ENCODE measurements at places on chromosomes 11 and 22.

DNA sequence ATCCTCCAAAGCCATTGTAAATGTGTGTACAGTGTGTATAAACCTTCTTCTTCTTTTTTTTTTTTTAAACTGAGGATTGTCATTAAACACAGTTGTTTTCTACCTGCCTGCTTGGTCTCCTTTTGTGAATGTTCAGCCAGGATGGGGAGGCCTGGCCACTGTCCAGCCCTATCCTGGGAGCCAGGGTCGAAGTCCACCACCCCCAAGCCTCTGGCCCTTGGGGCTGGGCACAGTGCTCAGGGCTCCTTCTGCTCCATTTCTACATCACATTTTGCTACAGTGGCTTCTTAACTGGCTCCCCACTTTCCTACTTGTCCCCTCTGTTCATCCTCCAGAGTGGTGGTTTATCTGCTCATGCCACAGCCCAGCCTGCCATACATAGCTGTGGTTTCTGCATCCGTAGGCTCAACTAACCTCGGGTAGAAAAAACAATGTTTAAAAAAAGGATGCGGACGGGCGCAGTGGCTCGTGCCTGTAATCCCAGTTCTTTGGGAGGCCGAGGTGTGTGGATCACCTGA lies 2.5 kb upstream of the SMARCB1 start:
- DNase-seq: no peak

- DNase-seq: peak; percentile 91
Measured at GRCh38 chr11:113178381-113179070, 135.9 kb upstream of the TTC12 start.

GRCh38 chr11:73317373-73317772 lies 9.3 kb downstream of the ARHGEF17 start:
- DNase-seq: peak; percentile 57

DNA sequence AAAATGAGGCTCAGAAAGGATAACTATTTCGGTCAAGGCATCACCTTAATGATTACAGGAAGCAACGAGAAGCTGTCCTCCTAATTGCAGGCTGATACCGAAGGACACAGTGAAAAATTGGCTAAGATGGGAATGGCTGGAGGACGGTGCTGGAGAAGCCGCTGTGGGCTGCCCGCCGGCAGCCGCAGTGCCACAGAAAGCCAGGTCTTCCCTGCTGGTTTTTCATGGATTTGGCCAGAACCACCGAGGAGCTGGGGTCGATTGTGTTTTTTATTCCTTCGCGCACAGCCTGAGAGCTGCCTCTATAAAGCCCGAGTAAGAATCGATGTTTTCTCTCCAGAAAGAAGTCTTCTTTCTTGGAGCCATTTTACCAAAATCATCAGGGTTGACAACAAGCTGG lies 1484.2 kb downstream of the BRD1 start:
- DNase-seq: no peak

GRCh38 chr11:57512646-57513451 lies 2.7 kb downstream of the SLC43A1 start:
- no peak for DNase-seq

DNA sequence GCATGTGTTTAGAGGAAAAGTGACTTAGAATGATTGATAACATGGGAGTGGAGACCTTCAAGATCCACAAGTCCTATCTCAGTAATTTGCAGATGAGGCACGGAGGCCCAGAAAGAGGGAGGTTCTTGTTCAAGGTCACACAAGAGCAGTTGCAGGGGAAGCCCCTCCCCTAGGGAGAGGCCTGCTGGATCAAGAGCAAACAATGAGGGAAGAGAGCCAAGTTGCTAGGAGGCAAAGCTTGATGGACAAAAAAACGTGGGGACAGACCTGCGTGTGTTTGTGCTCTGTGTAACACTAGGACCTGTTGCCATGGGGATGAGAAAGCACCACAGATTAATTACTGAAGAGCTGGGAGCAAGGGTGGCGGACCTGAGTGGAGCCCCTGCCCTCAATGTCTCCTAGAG lies 6.4 kb upstream of the MFRP start:
- peak; percentile 85 for DNase-seq

GRCh38 chr11:18367431-18367830 lies 26.9 kb upstream of the LDHA start:
- no peak for DNase-seq

GRCh38 chr11:117470576-117470975 lies 142.9 kb downstream of the CEP164 start:
- DNase-seq: no peak

DNA sequence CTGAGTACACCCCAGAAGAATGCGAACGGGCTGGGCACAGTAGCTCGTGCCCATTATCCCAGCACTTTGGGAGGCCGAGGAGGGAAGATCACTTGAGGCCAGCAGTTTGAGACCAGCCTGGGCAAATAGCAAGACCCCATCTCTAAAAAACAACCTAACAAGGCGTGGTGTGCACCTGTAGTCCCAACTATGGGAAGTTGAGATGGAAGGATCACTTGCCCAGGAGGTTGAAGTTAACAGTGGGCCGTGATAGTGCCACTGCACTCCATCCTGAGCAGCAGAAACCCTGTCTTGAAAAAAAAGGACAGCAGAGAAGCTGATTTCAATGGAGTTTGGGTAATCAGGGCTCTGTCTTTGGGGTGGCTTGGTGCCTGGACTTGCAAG lies 3.3 kb downstream of the RPLP2 start:
- no peak for DNase-seq

DNA sequence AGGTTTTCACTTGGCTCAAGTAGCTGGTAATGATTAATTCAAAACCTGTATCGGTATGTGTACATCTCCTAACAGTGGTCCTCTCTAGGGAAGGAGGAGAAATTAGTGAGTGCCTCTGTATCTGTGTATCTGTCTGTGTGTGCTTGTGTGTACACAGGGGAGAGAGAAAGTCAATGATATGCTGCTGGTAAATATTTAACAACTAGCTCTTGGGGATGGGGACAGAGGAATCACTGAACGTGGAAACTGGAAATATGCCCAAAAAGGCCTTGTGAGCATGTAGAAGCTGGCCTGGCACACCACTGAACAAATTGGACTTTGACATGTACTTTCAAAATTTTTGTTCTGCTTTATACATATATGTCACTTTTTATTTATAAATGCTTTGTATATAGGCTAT lies 214.0 kb upstream of the SYN3 start:
- no peak for DNase-seq

DNA sequence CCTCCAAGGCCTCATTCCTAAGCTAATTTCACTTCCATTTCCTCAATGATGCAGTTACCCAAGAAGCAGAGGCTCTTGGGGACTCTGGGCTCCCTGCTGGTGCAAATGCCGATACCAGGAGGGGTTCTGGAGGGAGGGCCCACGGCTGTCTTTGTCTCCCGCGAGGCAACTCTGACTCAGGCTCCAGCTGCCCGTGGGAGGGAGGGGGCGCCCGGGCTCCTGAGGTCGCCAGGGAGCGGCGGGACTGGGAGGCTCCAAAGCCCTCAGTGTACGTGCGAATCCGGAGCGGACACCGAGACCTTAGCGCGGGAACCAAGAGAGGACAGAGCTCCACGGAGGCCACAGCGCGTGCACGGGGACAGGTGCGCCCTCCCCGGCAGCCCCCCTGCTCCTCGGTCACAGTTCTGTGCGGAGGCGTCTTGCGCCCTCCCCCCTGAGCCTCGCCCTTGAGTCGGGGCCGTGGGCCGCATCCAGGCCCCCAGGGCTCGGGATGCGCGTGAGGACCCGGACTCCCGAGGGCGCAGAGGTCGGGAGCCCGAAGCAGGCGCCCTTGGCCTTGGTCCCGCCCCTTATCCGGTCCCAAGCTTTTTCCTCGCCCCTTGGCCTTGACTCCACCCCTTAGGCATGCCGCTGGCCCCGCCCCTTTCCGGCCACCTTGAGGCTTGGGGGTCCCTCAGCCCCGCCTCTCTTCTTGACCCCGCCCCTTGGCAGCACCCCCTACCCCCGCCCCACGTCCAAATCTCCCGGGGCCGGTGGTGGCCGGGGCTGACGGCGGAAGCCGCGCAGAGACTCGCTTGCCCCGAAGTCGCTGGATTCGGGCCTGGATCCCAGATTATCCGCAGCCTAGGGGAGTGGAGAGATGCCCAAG lies 4.7 kb upstream of the SHISA8 start:
- no peak for DNase-seq

- DNase-seq: peak; percentile 96
Measured at GRCh38 chr11:46537537-46538295, 56.1 kb downstream of the AMBRA1 start.

- no peak for DNase-seq
Measured at GRCh38 chr11:120606211-120607010, 94.9 kb downstream of the GRIK4 start.

GRCh38 chr11:66739983-66740382 lies 11.0 kb upstream of the SPTBN2 start:
- DNase-seq: no peak

Data from brain (organoid and tissue), 16 donors.